ENCODE measurements at places on chromosomes 1 and 21.

DNA sequence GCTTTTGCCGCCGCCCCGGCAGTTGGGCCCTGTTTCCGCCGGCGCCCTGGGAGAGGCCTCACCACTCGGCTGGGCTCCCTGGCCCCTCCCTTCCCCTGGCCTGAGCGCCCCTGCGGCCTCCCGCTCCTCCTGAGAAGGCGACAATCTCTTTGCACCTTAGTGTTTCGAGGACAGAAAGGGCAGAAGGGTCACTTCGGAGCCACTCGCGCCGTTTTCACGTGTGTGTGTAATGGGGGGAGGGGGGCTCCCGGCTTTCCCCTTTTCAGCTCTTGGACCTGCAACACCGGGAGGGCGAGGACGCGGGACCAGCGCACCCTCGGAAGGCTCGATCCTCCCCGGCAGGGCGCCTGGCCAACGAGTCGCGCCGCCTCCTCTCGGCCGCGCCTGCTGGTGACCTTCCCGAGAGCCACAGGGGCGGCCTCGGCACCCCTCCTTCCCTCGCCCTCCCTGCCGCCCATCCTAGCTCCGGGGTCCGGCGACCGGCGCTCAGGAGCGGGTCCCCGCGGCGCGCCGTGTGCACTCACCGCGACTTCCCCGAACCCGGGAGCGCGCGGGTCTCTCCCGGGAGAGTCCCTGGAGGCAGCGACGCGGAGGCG lies 432 bp upstream of the SIM2 start:
- no peak for DNase-seq

GRCh38 chr1:171809834-171810233 lies 28.4 kb downstream of the METTL13 start:
- DNase-seq: no peak

DNA sequence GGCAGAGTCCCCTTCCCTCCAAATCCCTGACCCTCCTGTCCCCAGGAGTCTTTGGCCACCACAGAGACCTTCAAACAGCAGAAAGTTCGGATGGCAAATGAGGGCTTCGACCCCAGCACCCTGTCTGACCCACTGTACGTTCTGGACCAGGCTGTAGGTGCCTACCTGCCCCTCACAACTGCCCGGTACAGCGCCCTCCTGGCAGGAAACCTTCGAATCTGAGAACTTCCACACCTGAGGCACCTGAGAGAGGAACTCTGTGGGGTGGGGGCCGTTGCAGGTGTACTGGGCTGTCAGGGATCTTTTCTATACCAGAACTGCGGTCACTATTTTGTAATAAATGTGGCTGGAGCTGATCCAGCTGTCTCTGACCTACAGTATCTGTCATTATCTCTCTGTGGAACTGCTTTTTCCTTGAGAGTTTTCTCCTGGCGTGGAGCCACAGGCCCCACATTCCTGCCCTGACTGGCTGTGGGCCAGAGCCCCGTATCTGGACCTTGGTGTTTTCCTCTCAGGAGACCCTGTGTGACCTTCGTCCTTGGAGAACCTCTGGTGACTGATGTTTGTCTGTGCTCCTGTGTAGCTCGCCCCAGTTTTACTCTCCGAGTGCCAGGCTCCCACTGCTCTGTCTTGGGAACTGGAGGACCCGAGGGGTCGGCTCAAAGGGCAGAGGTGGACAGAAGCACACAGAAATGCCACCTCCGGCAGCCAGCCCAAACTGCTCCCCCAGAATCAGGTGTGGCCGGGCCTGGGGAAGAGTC lies 4.8 kb downstream of the SLC27A3 start:
- no peak for DNase-seq

DNA sequence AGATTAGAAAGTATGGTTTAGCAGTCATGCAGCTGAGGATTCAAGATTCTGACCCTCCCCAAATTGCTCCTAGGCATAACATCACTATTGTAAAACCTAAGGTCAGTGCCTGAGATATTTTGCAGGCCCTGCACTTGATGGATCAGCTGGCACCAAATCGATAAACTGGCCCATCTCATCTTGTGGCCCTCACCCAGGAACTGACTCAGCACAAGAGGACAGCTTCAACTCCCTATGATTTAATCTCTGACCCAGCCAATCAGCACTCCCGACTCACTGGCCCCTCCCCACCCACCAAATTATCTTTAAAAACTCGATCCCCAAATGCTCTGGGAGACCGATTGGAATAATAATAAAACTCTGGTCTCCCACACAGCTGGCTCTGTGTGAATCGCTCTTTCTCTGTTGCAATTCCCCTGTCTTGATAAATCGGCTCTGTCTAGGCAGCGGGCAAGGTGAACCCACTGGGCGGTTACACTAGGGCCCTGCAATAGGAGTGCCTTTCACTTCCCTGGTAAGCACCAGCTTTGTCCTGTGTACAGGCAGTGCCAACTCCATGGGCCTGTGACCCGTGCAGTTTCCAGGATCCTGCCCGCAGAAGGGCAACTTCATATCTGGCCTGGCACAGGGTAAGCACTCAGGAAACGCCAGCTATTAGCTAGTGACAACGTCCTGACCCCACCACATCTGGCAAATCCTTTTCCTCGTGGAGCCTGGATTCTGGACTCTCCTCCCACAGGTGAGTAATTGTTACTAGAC lies 28.7 kb upstream of the SLC2A5 start:
- DNase-seq: no peak

GRCh38 chr1:183607322-183607980 lies 17.2 kb upstream of the NCF2 start:
- no peak for DNase-seq

- no peak for DNase-seq
Observed at GRCh38 chr1:192724670-192725069, 84.2 kb upstream of the RGS2 start.

DNA sequence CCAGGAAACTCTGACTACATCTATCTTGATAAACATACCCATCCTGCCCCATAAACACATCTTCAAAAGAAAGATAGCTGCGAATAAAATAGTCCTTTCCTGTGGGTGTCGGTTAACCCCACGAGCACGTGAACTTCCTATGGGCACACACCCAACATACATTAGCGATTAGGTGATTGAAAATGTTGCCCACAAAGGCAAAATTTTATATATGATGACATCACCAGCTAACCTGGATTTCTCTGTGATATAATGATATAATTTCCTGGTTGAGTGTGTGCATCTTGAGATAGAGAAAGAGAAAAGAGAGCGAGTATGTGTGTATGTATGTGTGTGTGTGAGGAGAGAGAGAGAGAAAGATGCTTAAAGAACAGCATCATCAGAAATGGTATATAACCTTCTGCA lies 296.1 kb downstream of the PTPRC start:
- DNase-seq: peak; percentile 11

- no peak for DNase-seq
Observed at GRCh38 chr1:26384076-26384475, 11.5 kb upstream of the ZNF683 start.

DNA sequence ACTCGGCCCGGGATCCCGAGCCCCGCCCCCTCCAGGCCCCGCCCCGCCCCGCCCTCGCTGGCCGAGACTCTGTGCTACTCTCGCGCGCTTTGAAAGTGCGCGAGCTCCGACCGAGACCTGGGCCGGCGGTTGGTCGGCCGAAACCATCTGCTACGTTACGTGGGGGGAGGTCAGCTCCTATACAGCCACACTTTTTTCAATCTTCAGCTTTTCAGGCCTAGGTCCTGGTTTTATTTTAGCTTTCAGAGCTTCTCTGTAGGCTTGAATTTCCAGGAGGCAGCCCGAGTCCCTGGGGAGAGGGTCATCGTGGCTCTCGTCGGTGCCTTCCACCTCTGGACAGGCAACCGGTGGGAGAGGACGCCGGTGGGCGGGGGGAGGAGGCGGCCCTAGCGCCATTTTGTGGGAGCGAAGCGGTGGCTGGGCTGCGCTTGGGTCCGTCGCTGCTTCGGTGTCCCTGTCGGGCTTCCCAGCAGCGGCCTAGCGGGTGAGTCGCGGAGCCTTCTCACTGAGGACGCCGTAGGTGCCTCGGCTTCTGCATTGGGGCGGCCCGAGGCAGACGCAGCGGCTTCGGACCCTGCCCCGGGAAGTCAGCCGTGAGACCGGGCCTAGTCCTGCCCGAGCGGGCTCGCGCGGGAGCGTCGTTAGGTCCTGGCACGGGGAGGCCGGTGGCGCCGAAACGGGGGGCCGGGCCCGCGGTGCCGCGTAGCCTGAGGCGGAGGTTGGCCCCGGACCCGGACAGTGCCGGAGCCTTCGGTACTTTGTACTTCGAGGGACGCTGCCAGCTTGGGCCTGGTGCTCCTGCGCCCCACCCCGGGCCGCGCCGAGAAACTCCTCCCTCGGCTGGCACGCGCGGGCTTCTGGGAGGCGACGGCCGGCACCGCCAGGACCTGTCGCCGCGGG lies at the start of gene TARDBP:
Gene TARDBP, plus strand, starts transcription at position 395 of the 900 bp plus-strand sequence. CDS start 1,074 bp downstream, outside the sequence.
- peak; percentile 79 for DNase-seq

DNA sequence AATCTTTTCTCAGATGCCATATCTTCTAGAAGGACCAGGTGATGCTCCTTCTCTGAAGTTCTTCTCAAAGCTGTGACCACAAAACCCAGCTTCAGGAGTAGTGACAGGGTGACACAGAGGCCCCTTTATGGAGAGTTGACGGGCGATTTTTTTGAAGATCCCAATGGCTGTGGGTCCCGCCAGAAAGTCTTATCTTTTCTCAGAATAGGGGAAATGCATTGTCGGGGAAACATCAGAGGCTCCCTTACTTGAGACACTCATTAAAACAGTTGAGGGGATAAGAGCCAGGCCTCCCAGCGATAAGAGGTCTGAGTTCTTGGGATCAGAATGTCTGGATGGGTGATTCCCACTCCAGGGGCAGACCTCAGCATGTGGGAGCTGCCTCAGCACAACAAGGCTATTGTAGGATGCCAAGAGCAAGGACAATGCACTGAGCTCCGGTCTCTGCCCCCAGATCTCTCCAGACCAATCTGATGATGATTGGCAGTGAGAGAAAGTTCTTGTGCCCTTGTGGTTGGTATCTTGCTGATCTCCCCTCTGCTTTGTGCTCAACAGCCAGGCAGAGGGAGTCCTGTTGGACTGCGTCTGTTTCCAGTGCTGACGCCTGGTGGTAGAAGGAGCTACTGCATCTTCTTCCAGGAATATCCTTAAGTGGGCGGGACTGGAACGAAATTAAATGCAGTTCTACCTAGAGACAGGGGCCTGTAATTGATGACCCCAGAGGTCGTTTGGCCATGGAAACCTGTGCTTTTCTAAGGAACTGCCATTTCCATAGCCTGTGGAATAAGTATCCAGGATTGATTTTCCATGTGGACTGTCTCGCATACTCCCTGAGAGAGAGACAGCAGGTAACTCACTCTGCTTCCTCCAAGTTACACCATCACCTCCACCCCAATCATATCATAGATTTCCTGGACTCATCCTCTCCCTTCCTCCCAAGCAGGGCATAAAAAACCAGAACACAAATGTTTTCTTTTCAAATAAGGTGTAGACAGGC lies 6.8 kb upstream of the ACKR1 start:
- DNase-seq: peak; percentile 48

- no peak for DNase-seq
Observed at GRCh38 chr1:226064816-226065248, 2.3 kb downstream of the H3-3A start.

DNA sequence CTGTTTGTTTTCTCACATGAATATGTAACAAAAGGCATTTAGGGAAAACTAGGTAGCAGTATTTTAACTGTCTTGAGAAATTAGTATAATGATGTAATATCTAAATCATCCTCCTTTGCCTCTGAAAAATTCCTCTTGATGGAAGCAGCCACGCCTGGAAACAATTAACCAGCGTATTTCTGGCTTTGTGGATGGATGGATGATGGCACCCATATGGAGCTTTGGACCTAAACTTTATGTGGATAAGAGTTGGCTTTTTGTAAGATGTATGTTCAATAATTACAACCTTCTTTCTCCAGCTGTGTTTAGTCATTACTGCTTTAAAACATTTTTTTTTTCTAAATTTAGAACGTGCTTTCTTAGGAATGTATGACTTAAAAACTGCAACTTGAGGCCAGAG lies 12.7 kb downstream of the CDCA8 start:
- DNase-seq: no peak

GRCh38 chr21:17429936-17430335 lies 82.9 kb upstream of the CXADR start:
- DNase-seq: no peak

DNA sequence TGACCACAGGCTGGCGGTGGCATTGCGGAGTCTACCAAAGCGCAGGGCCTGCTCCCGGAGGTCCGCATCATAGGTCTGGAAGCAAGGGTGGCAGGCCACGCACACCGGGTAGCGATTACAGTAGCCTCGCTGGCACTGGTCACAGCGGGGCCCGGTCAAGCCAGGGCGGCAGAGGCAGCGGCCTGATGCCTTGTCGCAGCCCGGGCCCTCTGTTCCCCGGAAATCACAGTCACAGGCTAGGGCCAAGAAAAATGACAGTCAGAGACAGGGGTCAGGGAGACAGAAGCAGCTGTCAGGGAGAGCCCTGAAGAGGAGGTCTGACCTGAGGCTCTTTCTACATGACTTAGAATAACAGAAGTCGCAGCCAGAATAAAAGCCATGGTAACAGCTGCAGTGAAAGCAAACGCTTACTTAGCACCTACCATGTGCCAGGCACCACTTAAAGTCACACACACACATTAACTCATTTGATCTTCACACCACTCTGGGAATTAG lies 26.4 kb downstream of the LAMB3 start:
- DNase-seq: no peak

GRCh38 chr1:230548997-230549396 lies 93.3 kb upstream of the COG2 start:
- DNase-seq: no peak

- no peak for DNase-seq
Observed at GRCh38 chr1:76666499-76666898, 200.8 kb upstream of the ST6GALNAC5 start.

DNA sequence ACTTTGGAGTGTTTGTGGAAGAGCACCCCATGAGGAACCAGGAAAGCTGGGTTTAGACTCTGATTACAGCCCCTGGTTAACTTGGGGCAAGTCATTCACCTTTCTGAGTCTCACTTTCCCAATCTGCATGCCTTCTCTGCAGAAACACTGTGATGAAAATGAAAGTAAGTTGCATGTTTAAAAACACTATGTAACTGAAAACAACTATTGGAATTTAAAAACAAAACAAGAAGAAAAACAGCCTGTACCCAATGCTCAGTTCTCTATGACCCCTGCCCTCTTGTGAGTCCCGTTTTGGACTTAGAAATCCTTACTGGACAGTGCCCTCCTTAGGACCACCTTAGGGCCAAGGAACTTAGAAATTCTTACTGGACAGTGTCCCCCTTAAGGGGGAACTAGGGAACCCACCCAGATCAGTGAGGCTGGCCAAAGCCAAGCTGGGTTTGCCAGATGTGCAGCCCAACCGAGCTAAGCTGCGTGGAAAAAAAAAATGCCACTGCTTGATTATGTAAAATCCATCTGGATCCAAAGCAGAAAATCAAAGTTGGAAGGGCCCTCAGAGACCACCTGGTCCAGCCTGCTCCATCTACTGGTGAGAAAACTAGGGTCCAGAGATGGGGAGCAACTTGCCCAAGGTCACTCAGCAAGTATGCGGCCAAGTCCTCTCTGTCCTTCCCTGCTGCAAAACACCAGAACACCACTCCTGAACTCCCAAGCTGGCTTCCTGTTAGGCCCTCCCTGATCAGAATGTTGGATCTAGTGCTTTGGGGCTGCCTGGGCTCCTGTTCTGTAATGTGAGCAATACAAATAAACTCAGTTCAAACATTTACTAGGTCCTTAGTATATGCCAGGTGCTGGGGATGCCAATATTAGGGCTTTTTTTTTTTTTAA lies 77.7 kb downstream of the MRPL37 start:
- DNase-seq: no peak

- DNase-seq: no peak
Observed at GRCh38 chr1:215878128-215878527, 311.0 kb downstream of the KCTD3 start.

GRCh38 chr1:239998312-239998649 lies 93.4 kb upstream of the FMN2 start:
- DNase-seq: no peak

- DNase-seq: no peak
Observed at GRCh38 chr1:205225901-205226765, 1.6 kb upstream of the TMCC2 start.
